AG04450 (cell line): ENCODE measurements at places on chromosomes 12 and 14.

- no peak for DNase-seq
These were observed 320.0 kb downstream of the DPF3 start for GRCh38 chr14:72573725-72574417.

DNA sequence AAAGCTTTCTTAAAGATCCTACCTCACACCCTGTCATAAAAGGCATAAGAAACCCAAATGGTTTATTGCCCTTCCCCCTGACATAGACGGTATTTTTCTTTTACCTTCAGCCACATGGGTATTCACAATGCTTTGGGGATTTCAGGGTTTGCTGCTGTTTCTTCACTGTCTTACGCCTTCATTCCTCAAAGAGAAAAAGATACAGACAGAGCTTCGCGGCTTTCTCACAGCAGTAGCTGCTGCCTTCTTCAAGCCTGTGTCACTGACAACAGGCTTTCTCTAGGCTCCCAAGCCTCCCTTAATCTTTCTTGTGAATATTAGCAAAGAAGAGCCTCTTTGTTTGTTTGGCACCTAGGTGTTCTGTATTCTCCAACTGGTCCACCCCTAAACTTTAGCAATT, 197.4 kb upstream of the ARID2 start:
- no peak for DNase-seq

- DNase-seq: no peak
These were observed 27.3 kb upstream of the ADIPOR2 start for GRCh38 chr12:1663440-1664132.

DNA sequence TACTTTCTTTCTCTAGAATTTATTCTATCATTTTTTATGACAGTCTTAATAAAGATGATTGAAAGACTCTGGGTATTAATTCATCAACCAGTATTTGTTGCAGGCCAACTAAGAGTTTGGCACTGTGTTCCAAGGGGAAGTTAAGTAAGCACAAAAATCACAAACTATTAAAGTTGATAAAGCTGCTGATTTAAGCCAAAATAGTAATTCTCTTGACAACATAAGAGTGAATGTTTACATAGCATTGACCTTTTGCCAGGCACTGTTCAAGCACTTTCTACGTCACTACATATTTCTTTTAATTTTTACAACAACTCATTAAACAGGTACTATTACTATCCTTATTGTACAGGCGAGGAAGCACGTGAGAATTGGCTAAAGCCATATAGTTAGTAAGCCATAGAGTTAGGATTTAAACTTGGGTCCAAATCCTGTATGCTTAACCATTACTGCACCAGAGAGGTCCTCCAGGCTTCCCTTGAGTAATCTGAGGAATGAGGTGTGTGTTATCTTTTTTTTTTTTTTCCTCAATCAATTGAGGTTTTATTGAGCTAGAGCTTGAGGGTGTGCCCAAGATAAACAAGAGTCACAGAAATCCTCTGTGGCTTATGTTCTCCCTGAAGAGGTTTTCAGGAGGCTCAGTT, 1009.6 kb downstream of the DIO2 start:
- DNase-seq: no peak

DNA sequence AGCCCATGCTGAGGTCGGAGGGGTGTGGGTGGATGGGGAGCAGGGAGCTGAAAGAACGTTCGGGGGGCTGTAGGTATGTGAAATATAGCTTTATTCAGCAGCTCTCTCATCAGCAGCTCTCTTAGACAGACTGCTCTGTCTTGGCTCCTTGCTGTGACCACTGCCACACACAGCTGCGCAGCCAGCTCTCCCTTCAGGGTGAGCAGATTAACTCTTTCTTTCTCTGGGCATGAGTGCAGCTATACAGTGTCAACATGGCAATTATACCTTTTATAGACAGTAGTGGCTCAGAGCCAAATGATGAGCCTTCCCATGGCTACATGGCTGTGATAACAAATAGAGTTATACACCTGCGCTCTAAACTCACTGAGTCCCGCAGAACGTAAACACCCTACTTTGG, 137.7 kb upstream of the NEDD1 start:
- no peak for DNase-seq

DNA sequence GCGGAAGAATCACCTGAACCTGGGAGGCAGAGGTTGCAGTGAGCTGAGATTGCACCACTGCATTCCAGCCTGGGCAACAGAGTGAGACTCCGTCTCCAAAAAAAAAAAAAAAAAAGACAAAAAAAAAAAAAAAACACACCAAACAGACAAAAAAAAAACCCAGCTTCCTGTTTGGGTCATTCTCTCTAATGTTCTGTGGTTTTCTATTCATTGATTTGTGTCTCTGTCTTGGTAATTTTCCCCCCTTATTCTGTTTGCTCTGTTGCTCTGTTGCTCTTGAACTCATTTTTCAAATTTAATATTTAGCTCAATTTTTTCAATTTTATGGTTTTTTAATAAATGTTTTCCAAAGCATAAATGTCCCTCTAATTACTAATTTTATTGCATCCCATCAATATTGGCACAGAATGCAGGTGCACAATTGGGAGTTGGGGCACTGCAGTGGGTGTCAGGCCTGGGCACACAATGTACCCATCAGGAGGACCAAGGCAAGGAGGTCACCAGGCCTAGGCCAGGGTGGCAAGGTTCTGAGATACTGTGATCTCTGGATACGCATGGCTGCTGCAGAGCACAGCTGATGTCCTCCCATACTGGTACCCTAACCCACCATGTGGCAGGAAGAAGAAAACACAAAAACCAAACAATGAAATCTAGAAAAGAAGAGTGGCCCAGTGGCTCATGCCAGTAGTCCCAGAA, 8.0 kb upstream of the GNPTAB start:
- no peak for DNase-seq

- no peak for DNase-seq
These were observed 67.3 kb downstream of the KCNK10 start for GRCh38 chr14:88255798-88256197.

- DNase-seq: peak; percentile 36
These were observed 35.9 kb upstream of the EGLN3 start for GRCh38 chr14:33986804-33987203.

GRCh38 chr12:80059875-80060274, 39.5 kb upstream of the OTOGL start:
- DNase-seq: no peak

- DNase-seq: no peak
These were observed 118.3 kb downstream of the DAAM1 start for GRCh38 chr14:59306775-59307174.

DNA sequence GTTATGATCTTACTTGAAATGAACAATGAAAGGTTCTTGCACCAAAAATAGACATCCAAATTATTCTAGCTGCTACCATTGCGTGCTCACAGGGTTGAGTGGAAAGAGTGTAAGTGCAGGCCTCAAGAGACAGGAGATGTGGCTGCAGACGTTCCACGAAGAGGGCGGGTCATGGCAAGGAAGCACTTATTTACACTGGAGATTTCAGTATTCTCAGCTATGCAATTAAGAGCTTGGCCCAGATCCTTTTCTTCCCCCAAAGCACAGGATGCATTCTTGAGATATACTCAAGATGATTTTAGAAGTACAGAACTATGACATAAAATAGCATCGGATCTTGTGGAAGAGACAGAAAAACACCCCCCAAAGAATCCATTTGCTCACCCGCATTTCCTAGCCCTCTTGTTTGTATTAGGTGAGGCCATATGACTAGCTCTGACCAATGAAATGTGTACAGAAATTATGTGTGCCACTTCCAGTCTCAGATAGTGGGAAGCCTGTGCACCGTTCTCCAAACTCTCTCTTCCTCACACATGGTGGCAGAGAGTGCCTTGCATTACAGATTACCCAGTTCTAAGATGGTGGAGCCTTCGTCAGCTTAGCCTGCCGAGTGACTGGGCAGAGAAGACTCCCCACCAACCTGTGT, 261.4 kb downstream of the TTC8 start:
- DNase-seq: no peak

DNA sequence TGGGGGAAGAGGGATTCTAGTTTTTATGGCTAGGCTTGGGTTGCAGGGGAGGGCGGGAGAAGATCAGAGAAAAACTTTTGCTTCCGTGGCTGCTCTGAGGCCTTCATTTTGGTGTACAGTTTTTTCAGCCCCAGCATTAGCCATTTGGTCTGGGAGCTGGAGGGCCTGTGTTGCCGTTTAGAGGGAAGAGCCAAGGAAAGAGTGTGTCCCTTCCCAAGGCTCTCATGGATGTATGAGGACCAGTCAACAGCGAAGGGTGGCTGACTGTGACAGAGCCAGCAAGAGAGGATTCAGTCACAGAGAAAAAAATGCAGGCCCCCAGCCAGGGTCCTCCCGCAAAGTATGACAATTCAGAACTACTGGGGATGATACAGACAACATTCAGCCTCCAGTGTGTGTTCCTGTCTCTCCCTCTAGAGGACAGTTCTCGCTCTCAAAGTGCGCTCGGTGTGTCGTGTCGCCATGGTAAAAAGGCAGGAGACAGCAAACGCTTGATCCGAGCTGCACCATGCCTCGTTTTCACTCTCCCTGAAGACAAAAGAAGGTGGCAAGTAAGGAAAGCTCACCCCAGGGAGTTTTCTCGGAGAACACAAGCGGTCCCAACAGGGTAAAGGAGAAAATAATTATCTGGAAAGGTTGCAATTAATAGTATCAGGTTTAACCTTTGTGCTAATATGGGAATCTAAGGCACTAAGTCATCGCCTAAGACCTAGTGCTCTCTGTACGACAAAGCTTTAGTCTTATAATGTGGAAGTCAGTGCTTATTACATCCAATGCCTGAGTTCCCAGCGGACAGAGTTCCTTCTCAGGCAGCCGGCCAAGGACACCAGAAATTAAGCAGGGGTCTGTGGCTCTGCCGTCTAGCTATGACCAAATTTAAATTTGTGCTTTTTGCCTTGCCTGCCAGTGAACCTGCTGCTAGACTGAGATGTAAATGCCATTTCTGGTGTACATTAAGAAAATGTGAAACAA, 157.3 kb upstream of the PLXNC1 start:
- no peak for DNase-seq

- no peak for DNase-seq
These were observed 55.6 kb downstream of the TRMT5 start for GRCh38 chr14:60925286-60925685.

DNA sequence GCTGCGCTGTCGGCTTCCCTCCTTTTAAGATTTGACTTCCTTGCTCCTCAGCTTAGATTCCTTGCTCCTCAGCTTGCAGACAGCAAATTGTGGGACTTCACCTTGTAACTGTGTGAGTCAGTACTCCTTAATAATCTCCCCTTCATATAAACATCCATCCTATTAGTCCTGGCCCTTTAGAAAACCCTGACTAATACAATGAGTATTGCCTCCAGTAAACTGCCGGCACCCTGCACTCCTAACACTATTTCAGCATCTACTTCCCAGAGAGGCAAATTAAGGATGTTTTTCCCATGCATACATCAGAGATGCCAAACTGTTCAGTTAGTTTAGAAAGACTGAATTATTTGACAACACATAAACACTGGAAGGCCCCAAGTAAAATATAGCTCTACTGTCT, 611.3 kb upstream of the TMEM132C start:
- peak; percentile 30 for DNase-seq

- no peak for DNase-seq
These were observed 128.1 kb upstream of the AEBP2 start for GRCh38 chr12:19311165-19311564.

GRCh38 chr14:80930836-80931389, 10.6 kb downstream of the CEP128 start:
- peak; percentile 70 for DNase-seq

DNA sequence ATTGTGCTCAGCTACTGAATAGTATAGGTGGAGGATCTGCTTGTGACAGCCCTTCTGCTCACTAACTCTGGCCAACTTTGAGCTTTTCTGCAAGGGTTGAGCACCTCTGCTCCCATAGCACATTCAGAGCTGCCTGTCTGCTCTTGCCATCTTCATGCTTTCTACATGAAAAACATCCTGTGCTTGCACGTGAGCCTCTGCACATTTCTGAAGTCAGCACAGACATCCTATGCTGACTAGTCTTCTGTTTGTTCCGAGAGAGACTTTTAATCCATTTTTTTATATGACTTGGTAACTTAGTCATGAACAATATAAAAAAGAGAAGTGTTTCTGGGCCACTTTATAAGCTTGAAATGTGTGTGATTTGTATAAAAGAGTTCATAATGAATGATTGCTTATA, 969.3 kb downstream of the TMTC2 start:
- DNase-seq: no peak

GRCh38 chr14:70525691-70526090, 9.1 kb downstream of the ADAM20 start:
- DNase-seq: no peak
